ENCODE measurements at places on chromosomes 7 and 10.

- no peak for DNase-seq
Measured at GRCh38 chr7:2638224-2638991, 6.6 kb downstream of the TTYH3 start.

DNA sequence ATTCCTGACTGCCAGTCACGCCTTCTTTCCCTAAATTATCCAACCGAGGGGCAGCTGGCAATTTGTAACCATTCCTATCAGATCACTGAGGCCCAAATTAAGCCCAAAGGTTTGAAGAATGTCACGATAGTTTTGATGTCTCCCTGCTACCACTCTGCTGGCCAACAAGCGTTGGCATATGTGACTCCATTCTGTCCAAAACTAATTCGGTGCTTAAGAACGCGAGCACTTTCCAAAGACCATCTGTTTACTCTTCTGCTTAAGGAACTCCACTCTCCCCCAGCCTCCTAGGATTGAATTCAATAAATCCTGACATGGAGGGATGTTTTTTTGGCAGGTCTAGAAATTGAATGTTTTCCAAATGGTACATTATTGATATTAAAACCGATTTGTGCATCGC is 131.5 kb upstream of the CTBP2 start:
- DNase-seq = no peak

DNA sequence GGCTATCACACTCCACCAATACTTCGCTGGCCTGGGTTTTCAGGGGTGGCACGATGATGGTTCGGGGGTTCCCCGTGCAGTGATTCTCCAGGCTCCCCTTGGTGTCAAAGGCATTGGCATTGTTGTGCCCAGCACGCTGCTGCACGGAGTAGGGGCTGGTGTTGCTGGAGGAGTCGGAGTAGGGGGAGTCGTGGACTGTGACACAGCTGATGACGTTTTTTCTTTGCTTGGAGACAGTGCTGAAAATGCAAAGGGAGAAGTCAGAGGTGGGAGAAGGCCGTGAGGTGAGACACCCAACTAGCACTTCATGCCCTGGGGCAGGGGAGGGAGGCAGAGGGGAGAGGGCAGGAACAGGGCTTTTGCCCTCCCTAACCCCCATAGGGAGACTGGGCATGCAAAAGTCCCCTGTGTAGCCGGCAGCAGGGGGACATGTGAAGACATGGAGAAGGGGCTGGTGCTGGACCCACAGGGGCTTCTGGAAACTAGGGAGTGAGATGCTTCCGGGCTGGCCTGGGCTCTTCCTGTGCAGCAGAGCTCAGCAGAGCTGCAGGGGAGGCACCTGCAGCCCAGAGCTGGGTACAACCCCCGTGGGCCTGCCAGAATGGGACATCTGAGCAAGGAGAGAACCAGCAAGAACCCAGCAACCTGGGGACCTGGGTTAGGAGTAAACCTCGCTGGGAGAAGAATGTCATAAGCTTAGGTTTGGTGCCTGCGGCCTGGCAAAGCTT is 60.5 kb downstream of the CLEC2L start:
- DNase-seq = no peak

GRCh38 chr7:103394566-103394965 is 47.1 kb downstream of the PSMC2 start:
- no peak for DNase-seq

- DNase-seq = no peak
Measured at GRCh38 chr10:94546901-94547185, 1.3 kb downstream of the HELLS start.
